ENCODE measurements at places on chromosomes 4 and X.

DNA sequence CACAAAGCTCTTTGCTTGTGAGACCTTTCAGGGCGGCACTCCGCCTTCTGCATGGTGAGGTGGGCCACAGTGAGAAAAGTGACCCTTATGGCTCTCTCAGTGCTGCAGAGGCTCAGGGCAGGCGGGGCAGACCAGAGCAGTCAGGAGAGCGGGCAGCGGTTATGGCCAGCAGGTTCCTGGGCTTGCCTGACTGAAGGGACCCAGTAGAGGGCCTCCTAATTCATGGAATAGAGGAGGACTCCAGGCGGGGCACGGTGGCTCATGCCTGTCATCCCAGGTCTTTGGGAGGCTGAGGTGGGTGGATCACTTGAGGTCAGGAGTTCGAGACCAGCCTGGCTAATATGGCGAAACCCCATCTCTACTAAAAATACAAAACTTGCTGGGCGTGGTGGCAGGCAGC is 91.4 kb downstream of the CLNK start:
- no peak for DNase-seq

- no peak for DNase-seq
Measured at GRCh38 chr4:116638592-116638991, 446.8 kb downstream of the TRAM1L1 start.

- DNase-seq, result no peak
Measured at GRCh38 chr4:145930592-145930991, 8.0 kb downstream of the ZNF827 start.

DNA sequence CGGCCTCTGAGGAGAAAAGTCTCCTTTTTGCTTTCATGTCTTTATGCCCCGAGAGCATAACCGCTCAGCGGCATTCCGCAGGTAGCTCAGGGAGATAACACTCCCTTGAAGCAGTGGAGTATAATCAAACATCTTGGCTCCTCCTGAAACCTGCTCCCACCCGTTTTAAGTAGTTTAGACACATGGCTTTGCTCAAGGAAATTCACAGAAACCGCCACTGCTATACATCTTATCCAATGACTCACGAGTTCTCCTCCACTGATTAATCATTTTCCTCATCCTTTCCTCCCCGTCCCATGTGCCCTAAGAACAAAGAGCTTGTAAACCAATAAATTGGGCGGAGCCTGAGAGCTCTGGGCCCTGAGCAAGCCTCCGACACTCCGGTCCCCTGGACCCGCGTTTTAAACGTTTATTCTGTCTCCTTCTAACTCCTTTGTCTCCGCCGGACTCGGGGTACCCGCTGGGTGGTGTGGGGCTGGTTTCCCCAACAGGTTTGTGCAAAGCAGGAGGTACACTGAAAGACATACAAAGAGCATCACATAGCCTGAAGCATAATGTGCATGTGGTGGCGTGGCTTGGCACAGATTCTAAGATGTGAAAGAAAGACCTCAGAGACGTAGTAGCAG is 401.2 kb downstream of the TLL1 start:
- no peak for DNase-seq

DNA sequence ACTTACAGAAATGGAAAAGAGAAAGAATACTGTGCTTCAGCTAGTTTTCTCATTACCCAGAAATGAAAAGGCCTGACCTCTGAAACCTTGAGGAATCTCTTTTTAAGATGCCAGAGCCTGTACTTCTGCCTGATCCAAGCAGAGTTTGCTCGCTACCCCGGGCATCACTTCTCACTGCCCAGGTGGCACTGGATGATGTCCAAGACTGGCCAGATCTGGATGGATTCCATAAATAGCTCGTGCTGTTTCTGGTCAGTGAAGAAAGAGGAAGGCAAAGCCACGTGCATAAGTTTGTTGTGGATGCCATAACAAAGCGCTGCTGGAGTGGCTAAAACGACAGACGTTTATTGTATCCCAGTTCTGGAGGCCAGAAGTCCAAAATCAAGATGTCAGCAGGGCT is 133.5 kb downstream of the TBL1X start:
- no peak for DNase-seq

DNA sequence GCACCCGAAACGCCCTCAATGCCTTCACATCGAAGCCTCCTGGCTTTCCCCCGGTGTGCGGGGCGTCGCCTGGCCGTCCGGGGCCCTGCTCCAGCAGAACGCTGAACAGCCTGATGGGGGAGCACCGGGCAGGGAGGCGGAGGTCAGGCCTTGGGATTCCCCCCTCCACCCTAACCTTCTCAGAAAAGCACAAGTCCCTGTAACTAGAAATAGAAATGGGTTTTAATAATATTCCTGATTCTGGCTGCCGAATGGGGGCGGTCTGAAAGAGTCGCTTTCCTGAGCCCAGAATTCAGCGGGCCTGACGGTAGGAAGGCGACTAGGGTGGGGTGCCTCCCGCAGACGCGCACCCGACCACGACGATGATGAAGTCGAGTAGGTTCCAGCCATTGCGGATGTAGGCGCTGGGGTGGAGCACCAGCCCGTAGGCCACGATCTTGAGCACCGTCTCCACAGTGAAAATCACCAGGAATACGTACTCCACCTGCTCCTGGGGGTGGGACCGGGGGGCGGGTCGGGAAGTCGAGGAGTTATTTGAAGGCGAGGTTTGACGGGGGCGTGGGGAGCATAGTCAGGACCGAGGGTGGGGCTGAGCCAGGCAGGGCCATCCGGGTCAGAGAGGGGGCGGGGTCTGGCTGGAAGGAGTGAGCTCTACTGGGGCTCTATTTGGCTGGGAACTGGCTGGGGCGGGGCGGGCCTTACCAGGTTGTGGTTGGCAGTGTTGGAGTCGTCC is 2.5 kb downstream of the CACNA1F start:
- peak; percentile 77 for DNase-seq

- no peak for DNase-seq
Measured at GRCh38 chrX:10979956-10980355, 131.2 kb upstream of the HCCS start.

- no peak for DNase-seq
Measured at GRCh38 chr4:176335421-176335820, 15.7 kb downstream of the SPCS3 start.

DNA sequence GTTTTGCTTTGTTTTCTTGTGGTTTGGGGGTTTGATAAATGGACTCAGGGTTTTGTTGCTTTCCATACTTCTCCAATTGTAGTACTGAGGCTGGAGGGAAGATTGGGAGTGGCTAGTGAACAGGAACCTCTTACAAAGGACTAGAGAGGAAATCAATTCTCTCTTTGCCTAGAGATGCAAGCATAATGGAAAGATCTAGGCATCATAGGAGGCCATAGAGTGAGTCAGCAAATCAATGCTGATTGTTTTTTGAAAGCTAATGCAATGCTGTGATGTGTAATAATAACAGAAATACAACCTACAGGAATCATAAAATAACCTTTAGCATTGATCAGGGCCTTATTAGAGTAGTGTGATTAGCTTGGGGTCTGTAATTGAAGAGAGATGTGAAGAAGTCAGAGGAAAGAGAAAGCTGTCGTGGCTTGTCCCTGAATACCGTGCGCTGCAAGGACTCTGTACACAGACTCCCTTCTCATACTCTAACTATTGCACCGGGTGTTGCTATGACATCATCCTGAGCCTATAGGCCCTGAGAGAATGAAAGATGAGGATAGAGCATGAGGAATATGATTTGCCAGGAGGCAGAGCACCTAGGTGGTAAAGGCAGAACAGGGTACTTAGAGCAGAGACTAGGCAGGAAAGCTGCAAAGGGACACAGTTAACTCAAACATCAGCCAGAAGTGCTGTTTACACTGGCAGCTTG is 29.3 kb upstream of the GPR101 start:
- peak; percentile 67 for DNase-seq

DNA sequence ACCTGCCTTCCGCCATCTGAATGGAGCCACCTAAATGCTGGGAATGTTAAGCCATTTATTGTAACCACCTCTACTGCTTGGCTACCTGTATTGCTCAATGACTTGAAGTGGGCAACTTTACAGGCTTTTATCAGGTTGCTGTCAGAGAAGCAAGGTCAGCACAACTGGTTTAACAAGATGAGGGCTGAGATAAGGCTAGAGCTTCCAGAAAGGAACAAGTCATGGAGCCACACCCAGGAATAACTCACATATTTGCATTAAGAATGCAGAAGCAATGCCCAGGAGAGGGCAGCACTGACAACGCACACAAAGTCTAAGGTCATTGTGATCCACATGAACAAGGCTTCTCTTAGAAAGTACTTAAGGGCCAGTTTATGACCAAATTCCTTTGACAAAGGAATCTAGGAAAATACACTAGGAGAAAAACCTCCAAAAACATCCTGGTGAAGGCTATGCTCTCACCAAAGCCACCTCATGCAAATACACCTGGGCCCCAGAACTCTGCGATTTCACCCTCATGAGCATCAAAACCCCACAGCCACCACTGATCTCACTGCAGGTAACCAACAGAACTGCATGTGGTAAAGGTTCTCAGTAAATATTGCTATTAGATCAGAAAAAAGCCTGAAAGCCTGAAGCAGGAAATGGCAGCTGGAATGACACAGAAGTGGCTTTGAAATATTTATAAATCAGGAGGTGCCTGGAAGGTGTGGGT is 15.0 kb upstream of the STS start:
- no peak for DNase-seq

DNA sequence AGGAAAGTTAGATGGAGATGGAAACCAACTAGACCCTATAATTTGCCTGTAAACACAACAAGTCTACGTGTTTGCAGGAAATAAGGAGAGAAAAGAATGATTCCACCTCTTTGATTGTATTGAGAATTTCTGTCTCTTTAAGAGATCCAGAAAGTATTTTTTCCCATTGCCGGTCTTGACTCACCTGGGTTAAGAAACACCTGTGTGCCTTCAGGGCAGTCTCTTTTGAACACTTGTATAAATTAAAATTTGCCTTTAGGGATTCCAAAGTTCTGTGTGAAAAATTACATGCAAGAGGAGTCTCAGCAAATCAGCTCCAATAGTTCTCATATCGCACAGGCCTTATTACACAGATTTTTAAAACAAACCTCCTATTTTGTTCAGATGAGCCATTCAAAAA is 46.0 kb upstream of the SMAD1 start:
- DNase-seq, result no peak

- DNase-seq, result peak; percentile 97
Measured at GRCh38 chrX:77899081-77899828, at the start of gene COX7B. Gene COX7B, plus strand, starts transcription at chrX:77899468. Its CDS starts 86 bp downstream, at chrX:77899554.

DNA sequence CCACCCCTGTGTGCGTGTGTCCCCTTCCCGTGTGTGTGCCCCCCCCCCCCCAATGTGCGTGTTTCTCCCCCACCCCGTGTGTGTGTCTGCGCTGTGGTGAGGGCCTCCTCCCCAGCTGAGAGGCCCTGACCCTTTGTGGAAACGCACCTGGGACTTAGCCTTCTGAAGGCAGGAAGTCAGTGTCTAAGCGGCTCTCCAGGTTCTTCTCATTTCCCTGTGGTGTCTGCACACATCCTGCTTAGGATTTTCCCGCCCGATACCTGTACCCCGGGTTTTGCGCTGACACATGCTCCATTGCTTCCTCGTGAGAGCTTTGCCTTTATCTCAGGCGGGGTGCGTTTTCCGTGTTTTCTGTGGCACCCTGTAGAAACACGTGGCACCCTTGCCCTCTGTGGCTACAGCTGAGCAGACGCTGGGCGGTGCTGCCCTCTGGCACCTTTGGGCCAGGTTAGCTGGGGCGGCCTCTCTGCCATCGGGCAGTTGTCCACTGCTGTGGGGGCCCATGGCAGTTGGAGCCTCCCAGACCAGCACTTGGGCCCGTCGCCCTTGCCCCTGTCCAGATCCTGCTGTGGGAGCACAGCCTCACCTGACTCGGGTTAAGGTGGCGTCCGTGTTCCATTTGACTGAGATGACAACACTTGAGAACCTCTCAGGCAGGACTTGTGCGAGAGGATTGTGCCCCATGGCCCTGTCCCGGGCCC is 26.3 kb downstream of the MAEA start:
- no peak for DNase-seq

DNA sequence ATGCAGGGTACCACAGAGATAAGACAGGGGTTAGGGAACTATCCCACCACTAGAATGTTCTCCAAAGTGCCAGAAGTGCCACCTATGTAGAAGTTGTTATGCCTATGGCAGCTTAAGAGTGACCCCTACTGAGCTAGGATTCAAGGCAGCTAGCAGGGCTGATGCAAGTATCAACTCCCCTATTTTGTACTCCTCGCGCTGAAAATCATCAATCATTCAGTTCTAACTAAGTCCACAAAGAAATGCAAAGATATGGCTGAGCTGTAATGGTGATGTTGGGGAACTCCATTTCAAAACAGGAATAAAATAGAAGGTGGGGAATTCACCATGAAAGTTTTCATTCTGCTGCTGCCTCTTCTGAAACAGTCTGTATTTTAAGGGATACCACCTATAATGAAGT is 13.8 kb downstream of the ACSL4 start:
- DNase-seq, result peak; percentile 22

- no peak for DNase-seq
Measured at GRCh38 chr4:137700072-137700471, 167.8 kb upstream of the PCDH18 start.

GRCh38 chr4:37245391-37245954 is 930 bp downstream of the NWD2 start:
- DNase-seq, result no peak

DNA sequence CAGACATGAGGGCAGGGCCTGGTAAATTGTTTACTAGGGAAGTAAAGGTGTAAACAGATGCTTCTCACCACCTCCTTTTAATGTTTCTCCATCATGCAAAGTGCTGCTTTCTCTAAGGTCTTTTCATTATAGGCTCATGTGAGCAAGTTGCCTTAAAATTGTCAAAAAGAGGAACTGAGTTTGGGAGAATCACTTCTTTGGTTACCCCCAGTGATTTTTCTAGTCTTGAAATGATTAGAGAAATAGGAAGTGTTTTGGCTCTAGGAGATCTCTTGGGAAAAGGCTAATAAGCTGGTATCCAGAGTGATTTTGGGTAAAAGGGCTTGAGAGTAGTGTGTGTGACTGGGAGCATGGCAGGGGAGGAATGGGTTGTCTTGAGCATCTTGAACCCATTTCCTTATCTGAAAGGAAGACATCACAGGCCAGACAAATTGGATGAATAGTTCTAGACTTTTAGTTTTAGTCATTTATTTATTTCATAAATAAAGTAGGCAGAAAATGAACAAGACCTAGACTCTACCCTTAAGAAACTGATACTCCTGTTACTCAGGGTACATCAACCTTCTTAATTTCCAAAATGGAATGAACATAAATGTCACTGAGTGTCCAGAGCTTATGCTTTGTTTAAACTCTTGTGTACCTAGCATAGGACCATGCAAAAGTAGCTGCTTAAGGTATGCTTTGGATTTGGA is 14.2 kb downstream of the GRPR start:
- no peak for DNase-seq

DNA sequence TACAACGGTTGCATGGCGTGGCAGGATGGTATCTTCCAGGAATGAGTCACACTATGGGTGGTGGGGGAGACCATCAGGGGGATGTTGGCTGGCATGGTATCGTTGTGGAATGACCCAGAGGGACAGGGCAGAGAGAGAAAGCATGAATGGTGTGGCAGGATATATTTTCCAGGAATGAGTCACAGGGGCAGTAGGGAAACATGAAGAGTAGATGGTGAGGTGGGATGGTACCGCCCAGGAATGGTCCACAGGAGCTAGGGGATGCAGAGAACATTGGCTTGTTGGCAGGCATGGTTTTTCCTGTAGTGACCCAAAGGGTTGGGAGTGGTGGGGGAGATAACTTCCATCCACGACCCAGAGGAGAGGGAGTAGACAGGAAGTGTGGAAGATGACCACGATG is 62.4 kb downstream of the MAOA start:
- no peak for DNase-seq
